ENCODE measurements at places on chromosomes 7 and 10.

DNA sequence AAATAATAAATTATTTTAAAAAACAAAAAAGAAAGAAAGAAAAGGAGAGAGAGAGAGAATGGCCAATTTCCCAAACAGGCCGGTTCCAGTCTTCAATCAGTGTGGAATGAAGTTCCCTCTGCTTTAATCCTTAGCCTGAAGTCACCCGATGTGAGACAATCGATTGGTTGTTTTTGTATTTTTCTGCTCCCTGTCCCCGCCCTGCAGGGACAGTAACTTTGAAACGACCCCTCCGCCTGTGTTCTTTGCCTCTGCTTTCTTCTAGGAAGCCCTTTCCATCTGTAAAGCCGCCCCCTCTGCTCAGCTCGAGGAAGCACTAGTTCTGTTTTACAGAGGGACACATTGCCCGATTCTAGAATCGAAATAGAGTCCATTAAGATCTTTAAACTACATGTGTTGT lies 33.4 kb downstream of the FOXL3 start:
- DNase-seq, result no peak

DNA sequence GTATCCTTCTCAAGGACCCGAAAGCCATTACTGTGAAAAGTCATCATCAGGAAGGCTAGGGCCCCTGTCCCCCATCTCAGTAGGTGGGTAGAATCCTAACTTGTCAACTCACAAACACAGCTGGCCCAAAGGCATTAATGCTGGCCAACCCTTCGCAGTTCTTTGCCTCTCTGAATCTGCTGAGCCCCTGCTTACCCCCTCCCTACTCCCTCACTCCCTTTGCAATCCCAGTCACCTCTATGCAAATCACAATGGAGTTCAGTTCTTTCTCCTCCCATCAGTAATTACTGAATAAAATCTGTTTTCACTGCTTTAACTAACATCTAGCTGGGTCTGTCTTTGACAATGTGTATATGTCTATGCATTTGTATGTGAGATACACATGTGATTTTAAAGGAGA lies 38.1 kb upstream of the AOAH start:
- peak; percentile 33 for DNase-seq

DNA sequence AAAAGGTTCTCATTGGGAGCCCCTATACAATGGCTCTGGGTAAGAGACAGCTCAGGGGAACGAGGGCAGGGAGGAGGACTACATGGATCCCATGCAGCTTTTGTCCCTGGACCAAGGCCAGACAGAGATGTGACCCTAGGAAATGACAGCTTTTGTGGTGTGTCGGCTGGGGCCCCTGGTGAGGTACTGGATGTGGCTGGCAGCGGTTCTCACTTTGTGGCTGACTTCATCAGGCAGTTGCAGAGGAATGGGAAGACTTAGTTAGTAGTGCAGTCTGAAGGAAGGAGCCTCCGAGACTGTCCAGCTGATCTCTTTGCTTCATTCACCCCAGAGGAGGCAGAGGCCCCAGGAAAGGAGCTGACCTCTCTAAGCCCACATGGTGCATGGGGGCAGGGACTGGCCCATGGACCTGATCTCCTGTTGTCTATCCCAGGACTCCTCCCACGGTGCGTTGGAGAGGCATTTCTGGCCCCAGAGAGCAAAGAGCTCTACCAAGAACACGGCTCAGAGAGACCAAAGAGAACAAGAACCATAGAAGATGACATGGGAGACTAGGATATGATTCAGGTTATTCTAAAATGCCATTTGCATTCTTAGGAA lies 202.9 kb downstream of the RPS24 start:
- DNase-seq, result no peak

DNA sequence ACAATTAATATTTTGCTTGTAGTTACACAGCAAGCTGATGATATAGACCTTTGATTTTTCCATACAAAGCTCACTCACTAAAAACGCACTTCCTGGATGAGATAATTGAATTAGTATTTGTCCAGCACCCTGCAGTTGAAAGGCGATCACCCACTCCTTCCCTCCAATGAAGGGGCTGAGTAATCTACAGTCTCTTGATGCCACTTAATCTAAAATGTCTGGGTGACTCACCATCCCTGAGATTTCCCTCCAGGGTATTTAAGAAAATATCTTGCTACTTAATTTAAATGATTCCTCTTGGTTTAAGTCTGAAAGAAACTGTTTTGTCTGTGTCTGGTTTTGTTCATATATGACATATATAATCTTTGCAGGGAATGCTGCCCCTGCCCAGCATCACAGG lies 515.3 kb downstream of the GRID1 start:
- DNase-seq, result no peak

DNA sequence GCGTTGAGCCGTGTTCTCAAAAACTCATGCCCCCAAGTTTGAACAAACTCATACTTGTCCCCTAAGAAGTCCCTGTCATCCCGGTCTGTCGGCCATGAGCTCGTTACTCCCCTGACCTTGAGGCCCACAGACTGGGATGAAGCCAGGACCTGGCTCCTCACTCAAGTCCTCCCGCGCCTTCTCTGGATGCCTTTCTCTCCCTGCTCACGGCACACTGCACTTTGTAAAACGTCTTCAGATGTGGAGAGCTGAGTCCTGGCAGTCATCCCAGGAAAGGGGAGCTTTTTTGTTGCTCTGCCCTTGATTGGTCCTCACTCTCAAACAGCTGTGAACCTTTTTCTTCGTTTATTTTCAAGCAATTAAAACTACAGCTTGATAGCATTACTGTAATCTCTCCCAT lies 110.8 kb downstream of the JAZF1 start:
- no peak for DNase-seq

GRCh38 chr10:110817614-110818013 lies 54.1 kb upstream of the PDCD4 start:
- DNase-seq, result no peak

DNA sequence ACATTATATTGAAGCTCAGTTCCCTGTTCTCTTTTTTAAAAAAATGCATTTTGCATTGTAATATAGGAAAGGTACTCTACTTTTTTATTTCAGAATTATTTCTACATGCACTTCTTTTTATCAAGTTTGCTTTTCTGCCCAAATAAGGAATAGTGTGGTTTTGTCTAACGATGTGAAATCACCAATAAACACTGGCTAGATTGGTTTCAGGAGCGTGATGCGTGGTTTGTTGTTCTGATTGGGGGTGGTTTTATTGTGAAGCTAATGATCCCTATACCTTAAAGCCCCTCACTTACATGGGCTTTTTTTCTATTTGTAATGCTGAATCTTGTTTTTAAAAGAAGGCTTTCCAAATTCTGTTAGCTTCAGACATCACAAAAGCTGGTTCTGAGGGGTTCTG lies 17.6 kb downstream of the ENTPD7 start:
- DNase-seq, result no peak

GRCh38 chr7:117402109-117402508 lies 25.2 kb downstream of the ASZ1 start:
- peak; percentile 14 for DNase-seq

- DNase-seq, result no peak
These were observed 340.4 kb downstream of the PARD3 start for GRCh38 chr10:34474555-34475273.
